Right ventricle myocardium inferior (tissue), 1 donor: ENCODE measurements at places on chromosomes 7 and 10. TPM values are rescaled to one million over a fixed set of nuclear protein-coding genes. Genes with fewer than 3 reads are reported as not detected.

The IFIT1 gene
- 36.0 TPM for total RNA-seq

The CYP2E1 gene
- total RNA-seq: 0.89 TPM

The ANK3 gene
- total RNA-seq: 216 TPM

The CBX3 gene
- 59.3 TPM for total RNA-seq

GRCh38 chr10:82358486-82359099, 483.6 kb downstream of the NRG3 start:
- DNase-seq: no peak

GRCh38 chr7:47326220-47326619, 255.7 kb downstream of the TNS3 start:
- no peak for DNase-seq

DNA sequence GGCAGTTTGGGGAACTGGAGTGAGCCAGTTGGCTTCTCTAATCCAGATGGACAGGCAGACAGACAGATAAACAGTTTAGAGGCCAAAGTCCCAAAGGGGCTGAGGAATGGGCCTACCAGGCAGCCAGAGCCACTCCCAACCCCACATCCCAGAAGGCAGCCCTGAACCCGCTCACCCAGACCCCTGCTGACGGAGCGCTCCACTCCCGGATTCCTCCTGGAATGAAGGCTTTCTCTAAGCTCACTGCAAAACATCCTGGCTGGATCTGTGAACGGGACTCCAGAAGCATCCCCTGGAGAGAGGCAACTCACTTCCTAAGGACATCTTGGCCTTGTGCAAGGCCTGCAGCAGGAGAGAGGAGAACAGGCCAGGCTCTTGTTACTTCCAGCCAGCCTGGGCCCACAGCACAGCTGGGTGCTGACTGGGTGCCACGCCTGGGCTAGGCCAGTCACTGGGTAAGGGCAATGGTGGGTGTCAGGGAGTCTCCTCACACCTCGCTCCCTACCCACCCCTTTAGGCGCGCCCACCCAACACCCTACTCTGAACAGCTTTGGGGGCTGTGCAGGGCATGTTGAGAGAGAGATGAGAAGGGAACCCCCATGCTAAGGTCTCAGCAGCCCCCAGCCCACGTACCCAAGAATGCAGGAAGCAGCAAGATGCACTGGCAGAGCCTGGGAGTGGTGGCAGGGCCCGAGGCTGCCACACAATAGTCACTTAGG, 168.6 kb upstream of the ZMIZ1 start:
- peak; percentile 80 for DNase-seq

DNA sequence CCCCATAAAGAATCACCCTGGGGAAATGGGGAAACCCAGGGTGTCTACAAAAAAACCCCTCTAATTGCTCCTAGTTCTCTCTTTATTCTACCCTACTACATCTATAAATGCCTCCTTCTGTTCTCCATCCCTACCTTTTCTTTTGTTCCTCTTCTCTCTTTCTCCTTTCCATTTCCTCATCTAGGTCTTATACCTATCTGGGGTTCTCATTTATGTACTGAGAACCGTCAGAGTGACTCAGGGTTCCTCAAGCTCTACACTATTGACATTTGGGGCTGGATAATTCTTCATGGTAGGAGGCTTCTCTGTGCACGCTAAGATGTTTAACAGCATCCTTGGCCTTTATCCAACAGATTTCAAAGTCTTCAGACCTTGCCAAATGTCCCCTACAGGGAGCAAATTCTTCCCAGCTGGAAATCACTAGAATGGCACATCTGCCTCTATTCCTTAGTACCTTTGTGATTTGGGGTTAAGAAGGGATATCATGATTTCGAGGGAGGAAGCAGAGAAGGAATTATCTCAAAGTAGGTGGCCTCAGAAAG, 137.4 kb upstream of the PTN start:
- DNase-seq: no peak

DNA sequence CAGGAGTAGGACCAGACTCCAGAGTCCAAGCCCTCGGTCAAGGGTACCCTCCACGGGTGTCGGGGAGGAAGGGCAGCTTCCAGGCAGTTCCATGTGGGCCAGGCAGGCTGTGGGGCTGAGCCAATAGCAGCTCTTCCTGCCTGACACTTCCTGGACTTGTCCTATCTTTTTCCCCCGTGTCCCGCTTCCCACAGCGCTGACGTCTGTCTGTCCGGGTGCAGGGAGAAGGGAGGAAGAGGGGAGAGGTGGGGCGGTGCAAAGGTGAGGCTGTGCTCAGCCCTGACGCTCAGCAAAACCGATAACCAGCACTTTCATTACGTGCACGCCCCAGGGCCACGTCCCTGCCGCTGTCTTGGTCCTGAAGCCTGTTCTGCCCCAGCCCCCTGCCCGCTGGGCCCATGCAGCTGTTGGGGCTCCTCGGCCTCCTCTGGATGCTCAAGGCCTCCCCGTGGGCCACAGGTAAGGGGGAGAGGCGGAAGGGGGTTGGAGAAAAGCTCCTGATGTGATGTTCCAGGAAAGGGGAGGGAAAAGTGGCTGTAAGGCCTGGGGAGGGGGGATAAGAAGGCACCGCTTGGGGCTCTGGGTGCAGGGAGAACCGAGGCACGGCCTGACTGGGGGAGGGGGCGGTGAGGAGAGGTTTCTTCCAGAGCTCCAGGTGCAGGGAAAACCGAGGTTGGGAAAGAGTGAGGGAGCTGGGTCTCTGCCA, at the start of gene MUC3A:
Gene MUC3A, plus strand, starts transcription at position 308 of the 706 bp plus-strand sequence. Its CDS starts 91 bp downstream, at position 399.
- DNase-seq: no peak

- no peak for DNase-seq
These were observed 251.0 kb upstream of the TAC1 start for GRCh38 chr7:97480772-97481390.

GRCh38 chr10:2173327-2173726, 436.0 kb upstream of the ADARB2 start:
- DNase-seq: no peak
